Astrocyte (in vitro differentiated cells and primary cell): ENCODE measurements at places on chromosomes 13 and 19.

- DNase-seq: no peak
Observed at GRCh38 chr13:21837841-21838551, 167.1 kb downstream of the FGF9 start.

DNA sequence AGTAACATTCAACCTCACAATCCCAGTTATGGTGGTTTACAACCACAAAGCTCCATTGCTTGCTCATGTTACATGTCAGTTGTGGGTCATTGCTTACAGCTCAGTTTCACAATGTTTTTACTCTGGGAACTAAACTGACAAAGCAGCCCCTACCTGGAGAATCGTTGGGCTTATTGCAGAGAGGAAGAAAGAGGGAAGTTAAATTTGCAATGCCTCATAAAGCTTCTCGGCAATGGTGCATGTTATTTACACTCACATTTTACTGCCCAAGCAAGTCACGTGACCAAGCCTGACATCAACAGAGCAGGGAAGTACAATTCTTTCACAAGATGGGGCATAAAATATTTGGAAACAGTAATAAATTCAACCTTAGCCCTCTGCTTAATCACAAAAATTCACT is 441.6 kb downstream of the TDRD3 start:
- peak; percentile 8 for DNase-seq

GRCh38 chr19:14496834-14497227 is 904 bp upstream of the GIPC1 start:
- DNase-seq: no peak

GRCh38 chr19:41443813-41444455 is 978 bp downstream of the ERICH4 start:
- no peak for DNase-seq

DNA sequence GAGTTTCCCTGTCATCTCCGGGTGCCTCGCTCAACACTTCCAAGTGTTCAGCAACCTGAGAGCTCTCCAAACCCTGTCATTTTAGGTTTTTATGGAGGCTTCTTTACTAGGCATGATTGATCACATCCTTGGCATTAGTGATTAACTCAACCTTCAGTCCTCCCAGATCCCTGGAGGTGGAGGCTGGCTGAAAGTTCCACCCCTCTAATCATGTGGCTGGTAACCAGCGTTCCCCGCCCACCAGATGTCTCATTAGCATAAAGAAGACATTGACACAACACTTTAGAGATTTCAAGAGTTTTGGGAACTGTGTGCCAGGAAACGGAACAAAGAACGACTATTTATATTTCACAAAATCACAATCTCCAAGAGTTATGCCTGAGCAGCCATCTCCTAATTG is 71.1 kb upstream of the RGCC start:
- DNase-seq: no peak
